ENCODE measurements at places on chromosomes 7 and 10. TPM values are rescaled to one million over a fixed set of nuclear protein-coding genes. Genes with fewer than 3 reads are reported as not detected.
A peak's percentile ranks its signal among the peaks of the same experiment; 100 is the strongest.

- peaks cover 30% of the 10 kb centered on the region for H3K36me3 ChIP-seq
- no peak for DNase-seq
- H3K27ac ChIP-seq = no peak overlapping the region
- H3K4me3 ChIP-seq = no peak overlapping the region
- H3K4me1 ChIP-seq = peaks cover 58% of the 10 kb centered on the region
- no peaks in the 10 kb centered on the region for H3K27me3 ChIP-seq
These were observed 11.1 kb downstream of the LRRC4 start for GRCh38 chr7:128020159-128020558.

DNA sequence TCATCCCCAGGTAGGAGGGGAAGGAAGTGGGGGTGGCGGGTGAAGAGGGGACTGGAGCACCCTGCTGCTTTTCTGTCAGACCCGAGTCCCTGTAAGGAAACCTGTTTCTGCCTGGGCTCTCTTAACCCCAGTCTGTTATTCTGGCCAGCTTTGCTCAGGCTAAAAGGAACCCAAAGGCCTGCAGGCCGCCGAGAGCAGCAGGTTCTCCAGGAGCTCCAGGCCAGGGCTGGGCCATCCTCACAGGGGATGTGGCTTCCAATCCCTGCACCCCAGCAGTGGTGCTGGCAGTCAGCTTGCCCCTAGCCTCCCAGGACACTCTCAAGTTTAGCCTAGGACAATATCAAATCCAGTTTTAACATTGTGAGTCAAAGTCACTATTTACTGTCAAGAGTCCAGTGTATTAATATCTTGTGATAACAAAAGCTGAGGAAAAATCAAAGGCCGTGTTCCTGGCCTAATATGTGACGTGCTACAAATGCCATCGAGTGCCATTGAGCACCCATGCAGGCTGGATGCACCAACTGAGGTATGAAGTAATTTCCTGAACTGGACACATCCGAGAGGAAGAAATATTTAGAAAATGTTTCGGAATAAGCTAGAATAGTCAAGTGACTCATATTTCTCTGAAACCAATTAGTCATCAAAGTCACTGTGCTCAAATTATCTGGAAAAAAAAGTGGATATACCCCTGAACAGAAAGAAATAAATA lies 7.0 kb downstream of the PKD1L1 start:
- no peak overlapping the region for H3K27ac ChIP-seq
- no peaks in the 10 kb centered on the region for H3K27me3 ChIP-seq
- H3K36me3 ChIP-seq = no peaks in the 10 kb centered on the region
- peaks cover 26% of the 10 kb centered on the region for H3K4me1 ChIP-seq
- no peak for DNase-seq
- no peak overlapping the region for H3K4me3 ChIP-seq

- H3K4me1 ChIP-seq = no peaks in the 10 kb centered on the region
- DNase-seq = no peak
- H3K4me3 ChIP-seq = no peak overlapping the region
These were observed 248.0 kb upstream of the NPY start for GRCh38 chr7:24036033-24036412.

GRCh38 chr7:55172881-55173609 lies 154.2 kb downstream of the EGFR start:
- no peak for DNase-seq
- no peak overlapping the region for H3K27ac ChIP-seq
- peaks cover 13% of the 10 kb centered on the region for H3K4me1 ChIP-seq

Gene FGFBP3
- 17.5 TPM for total RNA-seq

Gene CCDC172
- not detected for total RNA-seq

GRCh38 chr7:2433713-2434550 lies 30.5 kb downstream of the CHST12 start:
- H3K4me3 ChIP-seq = no peak overlapping the region
- no peak overlapping the region for H3K27ac ChIP-seq
- peaks cover 5% of the 10 kb centered on the region for H3K4me1 ChIP-seq
- peaks cover 61% of the 10 kb centered on the region for H3K36me3 ChIP-seq
- no peak for DNase-seq
- no peaks in the 10 kb centered on the region for H3K27me3 ChIP-seq

DNA sequence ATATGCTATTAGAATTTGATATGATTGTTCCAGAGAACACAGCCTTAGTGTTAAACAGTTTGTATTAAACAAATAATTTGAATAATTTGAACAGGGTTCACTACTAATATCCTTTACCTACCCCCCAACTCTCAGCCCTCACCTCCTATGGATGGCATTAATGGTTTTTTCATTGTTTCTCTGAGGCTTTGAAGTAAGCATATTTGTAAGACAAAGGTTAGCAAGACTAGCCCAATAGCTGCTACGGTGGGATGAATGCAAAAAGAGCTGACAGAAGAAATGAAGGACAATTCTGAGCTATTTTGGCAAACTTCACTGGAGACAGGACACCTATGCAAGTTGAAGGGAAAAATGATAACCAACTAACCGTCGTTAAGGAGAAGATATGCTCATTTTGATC lies 61.6 kb downstream of the ARL4A start:
- no peak overlapping the region for H3K4me3 ChIP-seq
- H3K27me3 ChIP-seq = no peaks in the 10 kb centered on the region
- no peak for DNase-seq

Gene TLX1
- not detected for total RNA-seq

GRCh38 chr10:69092959-69093850 lies 5.3 kb downstream of the SRGN start:
- no peaks in the 10 kb centered on the region for H3K4me1 ChIP-seq
- DNase-seq = peak; percentile 31
- H3K27ac ChIP-seq = no peak overlapping the region
- H3K4me3 ChIP-seq = no peak overlapping the region

- no peak overlapping the region for H3K27ac ChIP-seq
- H3K27me3 ChIP-seq = no peaks in the 10 kb centered on the region
- H3K36me3 ChIP-seq = peaks cover 2% of the 10 kb centered on the region
- no peak overlapping the region for H3K4me3 ChIP-seq
- H3K4me1 ChIP-seq = peaks cover 28% of the 10 kb centered on the region
These were observed 326.9 kb downstream of the PLXNA4 start for GRCh38 chr7:132249256-132249971.

Gene PALD1
- 26.3 TPM for total RNA-seq

Gene DNAJC12
- total RNA-seq = 15.5 TPM

GRCh38 chr7:66150471-66150870 lies 35.8 kb downstream of the CRCP start:
- H3K4me1 ChIP-seq = peaks cover 6% of the 10 kb centered on the region
- H3K27me3 ChIP-seq = no peaks in the 10 kb centered on the region
- no peak for DNase-seq
- no peak overlapping the region for H3K4me3 ChIP-seq

DNA sequence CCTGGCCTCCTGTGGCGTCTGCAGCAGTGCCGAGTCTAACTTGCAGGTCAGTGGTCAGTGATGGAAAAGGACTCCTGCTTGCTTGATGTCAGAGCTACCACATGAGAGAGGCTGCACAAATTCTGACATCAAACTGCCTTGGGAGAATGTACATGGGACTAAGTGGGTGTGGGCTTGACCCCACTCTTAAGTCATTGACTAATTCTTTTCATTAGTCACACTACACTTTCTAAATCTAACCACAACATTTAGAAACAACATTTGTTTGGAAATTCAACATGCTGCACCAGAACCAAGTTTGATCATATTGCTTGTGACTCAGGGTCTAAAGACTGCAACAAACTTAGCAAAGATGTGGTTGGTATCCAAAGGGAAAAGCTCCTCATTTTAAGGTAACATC lies 24.4 kb upstream of the CDC14C start:
- H3K4me3 ChIP-seq = no peak overlapping the region
- no peak for DNase-seq
- no peaks in the 10 kb centered on the region for H3K4me1 ChIP-seq
- no peaks in the 10 kb centered on the region for H3K27me3 ChIP-seq

DNA sequence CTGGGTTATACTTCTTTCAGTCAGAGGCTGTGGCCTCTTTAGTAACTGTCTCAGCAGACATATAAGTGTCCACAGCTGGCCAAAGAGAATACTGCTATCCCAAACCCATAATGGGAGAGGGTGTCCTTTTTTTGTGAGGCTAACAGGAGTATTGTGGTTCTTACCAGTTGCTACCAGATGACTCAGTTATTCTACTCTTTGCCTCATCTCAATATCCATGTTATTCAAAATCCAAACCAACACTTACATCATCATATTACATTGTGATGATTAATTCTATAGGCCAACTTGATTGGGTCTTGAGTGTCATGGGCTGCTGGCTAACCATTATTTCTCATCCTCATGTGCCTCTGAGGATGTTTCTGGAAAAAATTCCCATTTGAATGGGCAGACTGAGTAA lies 120.9 kb downstream of the TMEM168 start:
- no peak overlapping the region for H3K4me3 ChIP-seq
- H3K27ac ChIP-seq = no peak overlapping the region
- no peak for DNase-seq

DNA sequence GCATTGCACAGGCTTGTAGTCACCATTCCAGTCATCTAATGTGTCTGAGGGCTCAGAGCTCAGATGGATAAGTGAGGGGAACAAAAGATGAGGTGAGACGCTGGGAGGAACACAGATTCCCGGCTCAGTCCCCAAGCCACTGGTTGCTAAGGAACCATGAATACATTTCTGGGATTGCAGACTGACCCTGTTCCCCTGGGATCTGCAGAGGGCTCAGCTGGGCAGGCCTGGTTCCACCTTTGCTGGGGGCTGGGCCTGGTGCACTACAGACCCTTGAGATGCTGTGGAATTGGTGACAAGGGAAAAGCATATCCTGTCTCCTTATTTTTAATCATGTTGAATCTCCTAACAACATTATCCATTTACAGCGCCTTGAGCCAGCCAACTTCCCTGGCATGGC lies 19.2 kb downstream of the ELFN1 start:
- no peaks in the 10 kb centered on the region for H3K27me3 ChIP-seq
- H3K4me1 ChIP-seq = peaks cover 40% of the 10 kb centered on the region
- H3K4me3 ChIP-seq = no peak overlapping the region
- H3K27ac ChIP-seq = no peak overlapping the region

Gene DLD
- total RNA-seq = 56.1 TPM

DNA sequence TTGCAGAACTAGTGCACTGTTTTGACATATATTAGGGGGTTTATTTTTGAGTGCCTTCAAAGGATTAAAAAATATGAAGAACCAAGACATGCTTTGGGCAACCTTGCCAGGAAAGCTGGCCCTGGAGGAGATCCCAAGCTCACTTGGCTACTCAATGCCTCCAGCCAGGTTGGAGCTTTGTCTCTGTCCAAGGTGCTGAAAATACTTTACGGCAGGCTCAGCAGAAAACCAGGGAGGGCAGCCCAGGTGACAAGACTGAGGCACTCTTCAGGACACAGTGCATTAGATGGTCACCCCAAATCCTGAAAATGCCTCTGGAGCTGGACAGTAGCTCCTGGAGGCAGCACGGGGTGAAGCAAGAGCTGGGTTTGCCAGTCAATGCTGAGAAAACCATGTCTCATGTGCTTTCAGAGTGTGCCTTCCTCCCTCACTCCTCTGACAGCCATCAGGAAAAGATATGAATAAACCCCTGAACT lies 5.8 kb upstream of the KCNH2 start:
- H3K4me1 ChIP-seq = peaks cover 62% of the 10 kb centered on the region
- no peak overlapping the region for H3K4me3 ChIP-seq
- no peaks in the 10 kb centered on the region for H3K27me3 ChIP-seq
- H3K36me3 ChIP-seq = no peaks in the 10 kb centered on the region
- H3K27ac ChIP-seq = no peak overlapping the region

- no peak overlapping the region for H3K4me3 ChIP-seq
- no peaks in the 10 kb centered on the region for H3K36me3 ChIP-seq
- no peak for DNase-seq
- no peaks in the 10 kb centered on the region for H3K4me1 ChIP-seq
These were observed 282.8 kb upstream of the MGMT start for GRCh38 chr10:129184196-129184595.

GRCh38 chr7:19899529-19899928 lies 126.1 kb upstream of the TMEM196 start:
- H3K4me1 ChIP-seq = no peaks in the 10 kb centered on the region
- DNase-seq = no peak
- H3K4me3 ChIP-seq = no peak overlapping the region
- no peaks in the 10 kb centered on the region for H3K36me3 ChIP-seq
- H3K27me3 ChIP-seq = no peaks in the 10 kb centered on the region
- no peak overlapping the region for H3K27ac ChIP-seq

Gene ALOX5
- 2.1 TPM for total RNA-seq

GRCh38 chr10:127939786-127940330 lies 33.0 kb downstream of the PTPRE start:
- H3K27me3 ChIP-seq = no peaks in the 10 kb centered on the region
- no peak overlapping the region for H3K27ac ChIP-seq
- peaks cover 8% of the 10 kb centered on the region for H3K36me3 ChIP-seq
- no peak for DNase-seq
- H3K4me3 ChIP-seq = no peak overlapping the region
- peaks cover 40% of the 10 kb centered on the region for H3K4me1 ChIP-seq

GRCh38 chr10:24209432-24209771 lies 464 bp downstream of the KIAA1217 start:
- H3K27ac ChIP-seq = peak overlapping the region; percentile 72
- no peaks in the 10 kb centered on the region for H3K36me3 ChIP-seq
- peaks cover 17% of the 10 kb centered on the region for H3K4me1 ChIP-seq
- H3K27me3 ChIP-seq = no peaks in the 10 kb centered on the region
- no peak for DNase-seq
- H3K4me3 ChIP-seq = peak overlapping the region; percentile 61

- no peak overlapping the region for H3K27ac ChIP-seq
- no peaks in the 10 kb centered on the region for H3K36me3 ChIP-seq
- H3K4me1 ChIP-seq = no peaks in the 10 kb centered on the region
- no peak for DNase-seq
These were observed 68.9 kb downstream of the HTR7 start for GRCh38 chr10:90788968-90789367.

DNA sequence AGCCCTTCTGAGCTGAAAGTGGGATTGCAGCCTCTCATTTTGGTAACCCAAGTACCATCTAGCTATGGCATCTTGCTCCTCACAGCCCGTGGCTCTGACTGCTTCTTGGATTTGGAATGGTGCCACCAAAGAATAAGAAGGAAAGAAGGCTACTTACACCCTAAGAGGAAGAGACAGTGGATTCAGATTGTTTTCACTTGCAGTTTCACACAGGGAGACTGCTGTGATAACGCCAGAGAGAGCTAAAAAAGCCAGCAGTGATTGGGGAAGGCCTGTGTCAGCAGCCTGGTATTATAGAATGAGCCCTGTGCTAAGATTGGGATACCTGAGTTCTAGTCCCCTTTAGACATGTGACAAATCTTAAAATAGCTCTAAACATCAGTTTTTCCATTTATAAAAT lies 3.6 kb upstream of the LRRC4 start:
- no peak overlapping the region for H3K4me3 ChIP-seq
- H3K27me3 ChIP-seq = no peaks in the 10 kb centered on the region
- peaks cover 5% of the 10 kb centered on the region for H3K36me3 ChIP-seq
